Thyroid gland (tissue), 4 donors: ENCODE measurements at places on chromosomes 1 and 21.

DNA sequence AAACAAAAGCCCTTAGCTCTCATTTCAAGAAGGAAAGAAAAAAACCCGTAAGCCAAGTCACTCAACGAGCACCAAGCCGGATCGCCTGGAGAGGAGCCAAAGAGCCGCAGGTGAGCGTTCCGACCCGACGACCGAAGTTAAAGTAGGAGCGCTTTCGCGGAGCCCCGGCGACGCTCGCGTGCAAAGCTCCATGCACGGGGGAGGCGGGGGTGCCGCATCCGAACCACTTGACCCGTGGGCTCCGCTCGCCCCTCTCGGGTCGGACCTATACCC is 382 bp downstream of the GPBP1L1 start:
- DNase-seq, result peak; percentile 92

- DNase-seq, result no peak
These were observed 47.8 kb downstream of the PACC1 start for GRCh38 chr1:212366901-212367300.

DNA sequence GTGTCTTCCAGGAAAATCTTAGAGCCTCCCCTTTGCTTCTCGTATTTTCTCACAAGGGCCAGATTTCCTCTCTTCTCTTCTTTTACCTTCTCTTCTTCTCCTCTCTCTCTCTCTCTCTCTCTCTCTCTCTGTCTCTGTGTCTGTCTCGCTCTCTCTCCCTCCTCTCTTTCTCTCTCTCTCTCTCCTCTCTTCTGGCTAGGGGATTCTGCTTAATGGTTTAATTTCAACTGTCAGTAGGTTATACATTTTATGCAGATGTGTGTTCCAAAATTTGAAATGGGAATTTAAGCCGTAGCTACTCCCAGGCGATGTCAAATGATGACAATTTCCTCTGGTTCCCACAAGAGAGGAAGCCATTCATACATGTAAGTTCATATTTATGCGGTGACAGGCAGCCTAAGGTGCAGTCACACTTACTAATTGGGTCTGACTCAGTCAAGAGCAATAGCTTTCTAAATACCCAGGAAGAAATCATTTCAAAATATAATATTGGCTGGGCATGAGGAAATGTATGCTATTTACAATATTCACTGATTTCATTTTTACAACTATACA is 1.4 kb downstream of the DSCAM start:
- DNase-seq, result no peak

- DNase-seq, result no peak
These were observed 180.0 kb upstream of the LMO4 start for GRCh38 chr1:87148661-87149060.

- no peak for DNase-seq
These were observed 158.7 kb downstream of the DSCAM start for GRCh38 chr21:40688106-40688864.

GRCh38 chr1:45894921-45895320 is 91.5 kb downstream of the MAST2 start:
- DNase-seq, result no peak

DNA sequence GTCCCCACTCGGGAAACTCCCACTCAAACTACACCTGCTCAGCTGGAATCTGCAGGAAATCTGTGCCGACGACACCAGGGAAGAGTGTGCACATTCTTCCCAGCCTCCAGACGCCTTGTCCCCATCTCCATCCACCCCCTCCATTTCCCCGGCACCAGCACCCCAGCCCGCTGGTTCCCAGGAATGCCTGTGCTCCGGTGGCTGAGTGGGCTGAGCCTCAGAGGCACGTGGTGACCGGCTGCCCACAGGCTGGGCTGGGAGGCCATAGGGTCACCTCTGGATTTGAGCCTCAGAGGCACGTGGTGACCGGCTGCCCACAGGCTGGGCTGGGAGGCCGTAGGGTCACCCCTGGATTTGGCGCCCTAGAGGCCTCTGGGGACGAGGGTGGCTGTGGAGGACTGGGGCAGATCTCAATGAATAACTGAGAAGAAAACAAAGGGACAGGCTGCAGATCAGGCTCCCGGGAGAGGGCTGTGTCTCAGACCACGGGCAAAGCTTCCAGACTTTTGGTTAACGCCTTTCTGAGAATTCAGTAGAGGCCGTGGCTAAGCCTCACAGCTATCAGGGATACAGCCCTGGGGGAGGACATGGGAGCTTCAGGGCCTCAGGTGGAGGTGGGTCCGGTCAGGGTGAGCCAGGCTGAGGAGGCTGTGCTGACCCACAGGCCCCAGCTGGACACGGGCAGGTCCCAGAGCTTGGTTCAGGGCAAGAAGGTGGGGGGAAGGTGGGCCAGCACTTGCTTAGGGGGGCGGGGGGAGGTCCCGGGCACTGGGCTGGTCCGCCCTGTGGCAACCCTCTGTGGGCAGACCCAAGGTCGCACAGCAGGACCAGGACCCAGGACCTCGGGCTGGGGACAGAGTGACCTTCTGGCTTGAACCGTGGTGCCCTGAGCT is 17.3 kb upstream of the TTLL10 start:
- peak; percentile 73 for DNase-seq

- DNase-seq, result no peak
These were observed 595 bp downstream of the AK2 start for GRCh38 chr1:33036051-33036525.

- DNase-seq, result no peak
These were observed 13.0 kb downstream of the SFPQ start for GRCh38 chr1:35179908-35180307.

DNA sequence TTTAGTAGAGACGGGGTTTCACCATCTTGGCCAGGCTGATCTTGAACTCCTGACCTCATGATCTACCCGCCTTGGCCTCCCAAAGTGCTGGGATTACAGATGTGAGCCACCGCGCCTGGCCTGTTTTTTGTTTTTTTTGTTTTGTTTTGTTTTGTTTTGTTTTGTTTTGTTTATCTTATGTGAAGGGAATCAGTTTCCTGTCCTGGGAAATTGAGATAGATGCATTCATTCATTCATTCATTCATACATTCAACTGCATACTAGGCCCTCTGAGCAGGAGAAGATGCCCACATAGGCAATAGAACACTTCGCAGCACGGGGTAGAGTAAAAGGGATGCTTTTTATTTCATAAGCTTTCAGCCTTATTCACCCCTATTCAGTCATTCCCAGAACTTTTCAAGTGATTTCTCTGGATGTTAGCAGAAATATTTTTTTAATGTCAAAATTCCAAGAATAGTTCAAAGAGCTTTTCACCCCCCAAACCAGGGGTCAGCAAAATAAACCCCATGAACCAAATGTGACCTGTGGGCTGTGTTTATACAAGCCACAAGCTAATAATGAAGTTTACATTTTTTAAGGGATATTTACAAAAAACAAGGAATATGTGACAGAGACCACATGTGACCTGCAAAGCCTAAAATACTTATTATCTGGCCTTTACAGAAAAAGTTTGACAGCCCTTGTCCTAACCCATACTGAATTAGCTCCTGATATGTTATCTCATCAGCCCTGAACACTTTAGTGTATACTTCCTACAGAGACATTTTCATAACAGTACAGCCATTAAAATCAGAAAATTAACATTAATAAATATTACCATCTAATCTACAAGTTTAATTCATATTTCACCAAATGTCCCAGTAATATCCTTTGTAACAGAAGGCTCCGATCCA is 127.1 kb downstream of the MAST2 start:
- no peak for DNase-seq
